ENCODE measurements at places on chromosomes 3 and 15.

GRCh38 chr15:70267306-70267705 lies 169.6 kb upstream of the TLE3 start:
- DNase-seq = no peak

DNA sequence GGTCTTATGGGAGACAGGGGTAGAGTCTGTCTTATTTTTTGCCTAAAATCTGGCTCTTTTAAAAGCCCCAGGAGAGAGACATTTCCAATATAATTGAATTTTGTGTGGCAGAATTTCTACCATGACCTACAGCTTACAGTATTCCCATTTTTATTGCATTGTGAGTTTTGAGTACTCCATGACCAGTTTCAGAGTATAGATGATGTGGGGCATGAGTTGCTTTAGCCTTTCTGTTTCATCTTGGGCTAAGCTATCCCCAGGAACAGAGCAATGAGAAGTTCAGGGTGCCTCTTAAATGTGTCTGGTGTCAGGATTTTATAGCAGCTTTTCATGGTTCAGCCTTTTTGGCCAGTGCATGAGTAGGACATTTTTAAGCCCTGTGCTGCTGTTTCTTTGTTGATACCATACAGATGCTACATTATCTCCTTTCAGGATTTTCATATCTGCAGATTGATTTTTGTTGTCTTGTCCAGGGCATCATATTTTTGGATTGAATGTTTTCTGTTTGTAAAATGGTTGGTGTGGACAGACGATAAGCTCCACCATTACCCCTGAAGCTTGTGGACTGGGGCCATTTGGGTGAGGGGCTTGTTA lies 3.5 kb downstream of the ABHD2 start:
- no peak for DNase-seq

DNA sequence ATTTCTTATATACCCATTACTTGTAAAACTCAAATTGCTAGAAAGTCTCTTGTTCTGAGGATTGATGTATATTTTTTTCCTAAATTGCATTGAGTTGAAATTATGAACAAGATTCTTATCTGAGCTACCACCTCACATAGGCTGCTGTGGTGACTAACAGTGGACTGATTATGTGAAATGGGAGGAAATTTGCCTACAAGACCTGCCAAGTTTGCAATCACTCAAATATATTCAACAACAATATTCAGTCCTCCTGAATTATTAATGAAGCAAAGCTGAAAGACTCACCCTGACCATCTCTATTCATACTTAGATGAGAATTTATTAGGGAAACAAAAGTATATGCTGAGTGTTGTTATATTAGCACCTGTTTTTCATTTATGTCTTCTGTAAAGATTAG lies 412.6 kb upstream of the SEMA6D start:
- no peak for DNase-seq

GRCh38 chr3:31729082-31729481 lies 196.4 kb downstream of the STT3B start:
- no peak for DNase-seq

DNA sequence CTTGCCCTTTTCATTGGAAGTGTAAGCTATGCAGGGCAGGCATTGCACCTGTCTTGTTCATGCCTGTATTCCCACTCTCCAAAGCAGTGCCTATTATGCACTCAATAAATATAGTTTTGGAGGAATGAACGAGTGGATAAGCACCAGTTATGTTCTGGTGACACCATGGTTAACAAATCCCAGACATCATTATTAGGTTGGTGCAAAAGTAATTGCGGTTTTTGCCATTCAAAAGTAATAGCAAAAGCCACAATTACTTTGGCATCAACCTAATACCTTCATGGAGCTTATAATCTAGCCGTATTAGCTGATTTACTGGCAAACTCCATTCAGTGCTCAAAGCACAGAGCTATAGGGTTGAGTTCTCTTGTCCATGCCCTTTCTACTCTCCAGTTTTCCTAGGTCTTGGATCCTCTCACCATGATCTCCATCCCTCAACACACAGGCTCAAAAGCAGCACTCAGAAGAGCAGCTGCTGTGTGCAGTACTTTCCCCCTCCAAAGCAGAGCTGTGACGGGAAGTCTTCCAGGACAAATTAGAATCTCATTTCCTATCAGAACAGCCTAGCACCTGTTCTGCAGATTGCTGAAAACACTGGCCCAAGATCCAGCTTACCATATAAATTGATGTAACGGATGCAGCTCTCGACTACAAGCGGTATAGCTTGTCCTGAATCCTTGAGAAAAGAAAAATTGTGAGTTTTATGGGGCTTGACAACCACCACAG lies 63.2 kb upstream of the RAD18 start:
- DNase-seq = no peak

All from type B pancreatic cell (in vitro differentiated cells).